ENCODE measurements at places on chromosomes 5 and 9.

GRCh38 chr5:176644878-176645670, 2.2 kb upstream of the TSPAN17 start:
- no peak for DNase-seq

DNA sequence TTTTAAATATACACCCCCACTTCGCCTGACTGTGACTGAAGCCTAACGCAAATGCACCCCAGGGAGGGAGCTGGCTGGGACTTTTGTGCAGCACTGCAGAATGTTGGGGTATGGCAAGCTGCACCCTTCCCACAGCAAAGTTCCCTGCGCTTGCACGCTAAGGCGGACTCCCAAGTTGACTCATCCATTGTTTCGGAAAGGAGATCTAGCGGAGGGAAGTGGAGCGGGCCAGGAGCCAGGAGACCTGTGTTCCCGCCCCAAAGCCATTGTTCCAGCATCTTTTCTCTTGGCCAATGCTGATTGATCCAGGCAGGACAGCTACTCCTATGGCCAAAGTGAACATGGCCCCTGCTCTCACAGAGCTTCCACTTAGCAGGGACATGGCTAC, 202.9 kb downstream of the AOPEP start:
- no peak for DNase-seq

- peak; percentile 48 for DNase-seq
Observed at GRCh38 chr5:73170522-73170921, 2.5 kb upstream of the TMEM174 start.

GRCh38 chr9:18250053-18250452, 223.9 kb upstream of the ADAMTSL1 start:
- no peak for DNase-seq

GRCh38 chr5:59133764-59134261, 550.9 kb downstream of the RAB3C start:
- DNase-seq, result peak; percentile 58

DNA sequence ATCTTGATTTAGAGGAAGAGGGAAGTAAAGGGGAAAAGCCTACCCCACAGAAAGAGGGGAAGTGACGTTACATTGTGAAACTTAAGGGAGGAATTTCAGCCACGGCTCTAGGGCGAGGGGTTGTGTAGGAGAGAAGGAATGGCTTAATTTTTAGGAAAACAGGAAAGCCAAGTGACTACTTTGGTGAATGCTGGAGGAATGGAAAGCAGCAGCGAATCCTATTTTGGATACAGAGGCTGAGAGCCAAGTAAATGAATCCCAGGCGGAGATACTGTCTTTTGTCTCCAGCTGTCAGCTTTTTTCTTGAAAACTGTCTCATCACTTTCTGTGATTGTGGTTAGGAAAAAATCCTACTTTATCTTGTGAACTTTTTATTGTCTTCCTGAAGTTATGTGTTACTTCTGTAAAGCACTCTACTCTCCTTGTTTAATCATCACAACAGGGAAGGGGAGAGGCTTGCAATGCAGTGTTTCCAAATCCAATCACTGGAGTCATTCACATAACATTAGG, 188.4 kb downstream of the TSSK1B start:
- no peak for DNase-seq

GRCh38 chr5:915946-916345, 23.3 kb downstream of the TRIP13 start:
- DNase-seq, result no peak

DNA sequence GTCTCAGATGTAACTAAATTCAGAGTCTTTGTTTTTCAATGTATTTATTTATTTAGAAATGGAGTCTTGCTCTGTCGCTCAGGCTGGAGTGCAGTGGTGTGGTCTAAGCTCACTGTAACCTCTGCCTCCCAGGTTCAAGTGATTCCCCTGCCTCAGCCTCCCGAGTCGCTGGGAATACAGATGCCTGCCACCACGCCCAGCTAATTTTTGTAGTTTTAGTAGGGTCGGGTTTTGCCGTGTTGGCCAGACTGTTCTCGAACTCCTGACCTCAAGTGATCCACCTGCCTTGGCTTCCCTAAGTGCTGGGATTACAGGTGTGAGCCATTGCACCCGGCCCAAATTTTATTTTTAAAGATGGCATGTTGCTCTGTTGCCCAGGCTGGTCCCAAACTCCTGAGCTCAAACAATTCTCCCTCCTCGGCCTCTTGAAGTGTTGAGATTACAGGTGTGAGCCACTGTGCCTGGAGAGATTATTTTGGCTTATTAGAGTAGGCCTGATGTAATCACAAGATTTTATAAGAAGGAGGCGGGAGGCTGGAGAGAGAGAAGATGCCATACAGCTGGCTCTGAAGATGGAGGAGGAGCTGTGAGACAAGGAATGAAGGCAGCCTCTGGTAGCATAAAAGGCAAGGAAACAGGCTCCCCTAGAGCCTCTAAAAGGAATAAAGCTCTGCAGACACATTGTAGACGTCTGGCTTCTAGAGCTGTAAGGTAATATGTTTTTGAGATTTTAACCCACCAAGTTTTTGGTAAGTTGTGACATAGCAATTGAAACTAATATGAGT, 12.9 kb upstream of the KLF9 start:
- DNase-seq, result no peak

GRCh38 chr9:34218446-34218845, 39.6 kb downstream of the UBAP1 start:
- no peak for DNase-seq

DNA sequence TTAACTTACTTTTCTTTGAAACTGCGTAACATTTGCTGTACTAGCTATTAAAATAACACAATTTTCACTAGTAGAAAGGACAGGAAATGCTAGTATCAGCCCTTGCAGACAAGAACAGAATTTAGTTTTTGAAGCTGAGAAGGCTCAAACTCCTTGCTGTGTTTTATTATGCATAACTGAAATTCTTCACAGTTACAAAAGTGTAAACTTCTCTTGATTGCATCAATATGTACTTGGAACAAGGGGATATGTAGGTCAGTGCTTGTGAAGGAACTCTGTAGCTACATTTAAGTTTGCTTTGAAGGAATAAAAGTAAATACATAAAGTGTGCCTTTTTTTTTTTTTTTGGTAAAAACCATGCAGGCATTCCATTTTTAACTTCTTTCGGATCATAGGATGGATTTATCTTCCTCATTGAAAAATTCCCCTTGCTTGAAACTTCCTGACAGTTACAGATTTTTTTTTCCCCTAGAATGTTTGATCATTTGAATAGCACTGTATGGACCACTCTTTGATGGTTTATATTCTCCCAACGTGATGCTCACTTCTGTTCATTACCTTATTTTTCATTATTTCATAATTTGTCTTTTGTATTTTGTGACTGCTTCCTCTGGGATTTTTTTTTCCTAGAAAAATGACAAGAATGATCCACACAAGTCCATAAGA, 94.9 kb upstream of the DAB2 start:
- no peak for DNase-seq

DNA sequence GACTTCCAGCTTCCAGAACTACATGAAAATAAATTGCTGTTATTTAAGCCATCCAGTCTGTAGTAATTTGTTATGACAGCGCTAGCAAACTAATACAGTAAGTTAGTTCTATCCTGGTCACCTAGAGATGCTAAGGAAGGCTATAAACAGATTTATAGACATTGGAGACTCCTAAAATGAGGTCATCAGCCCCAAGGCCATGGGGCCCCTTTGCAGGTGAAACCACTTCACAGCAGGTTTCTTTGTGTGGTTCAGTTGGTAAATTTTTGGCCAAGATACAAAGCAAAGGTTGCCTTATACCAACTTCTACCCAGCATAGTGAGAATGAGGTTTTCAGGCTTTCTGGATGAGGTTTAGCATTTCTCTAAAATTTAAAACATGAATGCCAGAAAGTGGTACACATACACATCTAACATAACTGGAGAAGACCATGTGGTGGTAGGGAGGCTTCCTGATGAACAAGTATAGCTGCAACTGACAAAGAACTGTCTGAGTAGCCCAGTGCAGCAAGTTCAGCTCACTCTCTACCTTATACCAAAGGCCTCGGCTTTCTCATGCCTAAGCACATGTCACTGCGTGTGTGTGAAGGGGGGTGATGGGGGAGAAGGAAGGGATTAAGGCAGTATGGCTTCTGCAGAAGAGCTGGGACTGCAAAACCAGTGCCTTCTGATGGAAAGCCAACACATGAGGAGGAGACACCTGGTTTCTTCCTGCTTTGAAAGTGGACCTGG, 264.6 kb upstream of the TAS2R1 start:
- peak; percentile 30 for DNase-seq

DNA sequence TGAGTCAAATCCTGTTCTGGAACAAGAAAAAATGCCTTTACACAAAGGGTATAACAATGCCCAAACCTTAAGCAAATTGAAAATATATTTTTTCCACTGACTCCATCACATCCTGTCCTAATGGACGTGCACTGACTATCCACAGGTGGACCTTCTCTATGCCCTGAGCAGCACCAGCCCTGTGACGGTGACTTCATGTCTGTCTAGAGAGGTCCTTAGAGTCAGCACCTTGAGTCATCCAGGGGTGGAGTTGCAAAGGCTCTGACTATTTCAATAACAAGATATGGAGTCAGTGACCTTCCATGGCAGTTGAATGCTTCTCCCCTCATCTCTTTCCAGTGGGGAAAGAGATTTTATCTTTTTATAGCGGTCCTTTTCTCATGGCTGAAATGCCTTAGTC, 78.0 kb downstream of the YIPF5 start:
- no peak for DNase-seq

GRCh38 chr5:111461255-111461671, 51.1 kb downstream of the STARD4 start:
- peak; percentile 93 for DNase-seq

DNA sequence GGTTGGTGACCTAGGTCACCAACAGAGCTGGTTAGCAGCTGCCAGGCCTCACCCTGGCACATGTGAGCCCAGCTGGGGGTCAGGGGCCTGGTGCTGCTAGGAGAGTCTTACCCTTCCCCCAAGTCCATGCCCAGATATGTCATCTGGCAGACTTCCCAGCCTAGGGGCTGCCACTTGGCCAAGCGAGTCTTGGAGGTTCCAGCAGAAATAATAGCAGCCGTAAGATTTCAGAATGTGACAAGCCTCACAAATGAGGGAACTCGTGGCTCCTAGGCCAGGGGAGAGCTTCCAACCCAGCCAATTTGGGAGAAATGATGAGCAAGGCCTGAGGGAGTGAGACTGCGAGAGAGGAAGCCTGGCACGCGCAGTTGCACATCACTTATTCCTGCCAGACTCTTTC, 11.1 kb downstream of the URM1 start:
- no peak for DNase-seq

DNA sequence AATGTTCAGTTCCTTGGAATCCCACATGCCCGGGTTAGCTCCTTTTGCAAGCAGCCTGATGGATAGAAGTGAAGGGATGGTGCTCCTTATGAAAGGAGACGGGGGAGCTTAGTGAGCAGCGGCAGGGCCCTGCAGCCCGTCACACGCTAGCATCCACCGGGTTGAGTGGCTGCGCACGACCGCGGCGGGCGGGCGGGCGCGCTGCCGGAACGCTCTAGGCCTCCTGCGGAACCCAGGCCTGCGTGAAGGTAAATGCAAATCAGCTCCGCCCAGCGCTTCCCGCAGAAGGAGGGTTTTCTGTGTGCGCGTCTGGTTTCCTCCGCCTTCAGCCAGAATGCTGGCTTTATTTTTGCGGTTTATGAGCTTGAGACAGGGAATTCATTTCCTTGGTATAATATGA, 19.8 kb downstream of the IL12B start:
- peak; percentile 81 for DNase-seq

DNA sequence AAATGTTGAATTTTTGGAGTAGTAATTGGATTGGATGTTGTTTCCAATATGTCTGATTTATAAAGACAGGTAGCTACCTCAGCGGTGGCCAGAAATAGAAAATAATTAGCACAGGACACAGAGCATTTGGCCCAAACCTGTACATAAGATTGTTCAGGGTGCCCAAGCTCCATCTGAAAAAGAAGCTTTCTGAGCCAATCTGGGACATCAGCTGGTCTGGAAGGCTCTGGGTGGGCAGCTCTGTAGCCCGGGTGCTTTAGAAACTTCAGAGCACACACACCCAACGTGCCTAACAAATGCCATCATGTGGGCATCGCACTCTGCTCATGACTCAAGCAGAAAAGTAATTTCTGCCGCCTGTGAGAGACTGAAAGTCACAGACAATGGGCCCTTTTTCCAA, 460.7 kb downstream of the ICE1 start:
- DNase-seq, result no peak

- DNase-seq, result no peak
Observed at GRCh38 chr9:114172981-114173833, 17.9 kb downstream of the COL27A1 start.

GRCh38 chr5:5298841-5299541, 123.5 kb upstream of the ICE1 start:
- no peak for DNase-seq

GRCh38 chr9:114105236-114105635, 6.1 kb upstream of the KIF12 start:
- no peak for DNase-seq

- peak; percentile 42 for DNase-seq
Observed at GRCh38 chr5:169300468-169301385, at the start of gene SLIT3. Gene SLIT3, minus strand, starts transcription at chr5:169301139. Its CDS starts 430 bp downstream, at chr5:169300709.

- no peak for DNase-seq
Observed at GRCh38 chr5:6190838-6191237, 187.5 kb downstream of the MED10 start.

- DNase-seq, result peak; percentile 78
Observed at GRCh38 chr9:113543982-113544303, 80.4 kb downstream of the RGS3 start.

- no peak for DNase-seq
Observed at GRCh38 chr9:112570671-112571167, 84.1 kb downstream of the KIAA1958 start.

DNA sequence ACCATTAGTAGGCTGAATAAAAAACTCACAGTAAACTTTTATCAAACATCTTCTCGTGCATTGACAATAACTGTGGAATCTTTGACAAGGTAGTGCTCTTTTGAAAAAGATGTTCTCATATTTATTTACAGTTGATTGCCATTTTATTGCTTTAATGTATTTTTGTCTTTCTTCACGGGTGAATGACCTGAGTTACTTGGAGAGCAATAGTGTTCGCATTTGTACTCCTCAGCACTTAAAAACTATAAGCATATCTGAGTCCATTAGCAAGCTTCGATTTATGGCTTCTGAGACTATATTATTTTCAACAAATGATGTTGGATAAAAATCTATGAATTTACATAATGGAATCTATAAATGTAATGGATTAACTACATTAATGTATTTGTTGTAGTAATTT, 1012.3 kb downstream of the CDH9 start:
- DNase-seq, result no peak

- DNase-seq, result peak; percentile 40
Observed at GRCh38 chr5:123282444-123282843, 140.8 kb downstream of the CEP120 start.

GRCh38 chr9:87543251-87543650, 45.6 kb downstream of the DAPK1 start:
- DNase-seq, result no peak

Measured in NCI-H69 (cell line).